ENCODE measurements at places on chromosomes 6 and 20.
A peak's percentile ranks its signal among the peaks of the same experiment; 100 is the strongest.

- DNase-seq, result no peak
These were observed 29.8 kb downstream of the SLC13A3 start for GRCh38 chr20:46621492-46621891.

- no peak for DNase-seq
These were observed 42.2 kb downstream of the SIRPA start for GRCh38 chr20:1937316-1937976.

DNA sequence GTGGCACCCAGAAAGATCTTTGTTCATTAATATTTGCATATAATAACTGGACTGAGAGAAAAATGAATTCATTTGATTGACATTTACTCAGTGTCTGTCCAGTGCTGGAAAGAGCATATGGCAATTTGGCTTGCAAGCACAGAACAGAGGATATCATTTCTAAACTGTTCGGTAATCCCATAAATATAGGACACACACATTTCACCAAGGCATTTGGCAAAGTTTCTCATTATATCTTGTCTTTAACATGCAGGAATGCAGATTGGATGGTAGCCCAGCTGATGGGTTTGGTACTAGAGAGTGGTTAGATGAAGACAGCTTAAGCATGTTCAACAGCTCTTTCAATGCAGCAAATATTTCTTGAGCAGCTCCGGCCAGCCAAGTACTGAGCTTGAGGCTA is 259.2 kb downstream of the PRKN start:
- no peak for DNase-seq

DNA sequence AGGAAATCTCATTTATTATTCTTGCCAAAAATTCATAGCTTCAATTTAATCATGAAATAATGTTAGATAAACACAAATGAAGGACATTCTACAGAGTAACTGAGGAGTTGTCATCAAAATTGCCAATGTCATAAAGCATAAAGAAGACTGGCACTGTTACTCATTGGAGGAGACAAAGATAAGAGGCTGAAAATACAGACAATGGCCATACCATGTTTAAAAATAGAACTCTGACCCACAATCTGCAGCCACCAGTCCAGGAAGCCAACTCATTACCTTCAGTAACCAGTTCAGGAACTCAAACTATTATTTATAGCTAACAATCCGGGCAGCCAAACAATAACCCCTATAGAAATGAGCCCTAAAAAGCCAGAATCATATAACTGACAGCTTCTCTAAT is 795.6 kb downstream of the TENT5A start:
- no peak for DNase-seq

- no peak for DNase-seq
These were observed 817 bp downstream of the ME1 start for GRCh38 chr6:83429857-83430610.

- peak; percentile 26 for DNase-seq
These were observed 172.1 kb upstream of the GGTLC1 start for GRCh38 chr20:24160563-24161281.

DNA sequence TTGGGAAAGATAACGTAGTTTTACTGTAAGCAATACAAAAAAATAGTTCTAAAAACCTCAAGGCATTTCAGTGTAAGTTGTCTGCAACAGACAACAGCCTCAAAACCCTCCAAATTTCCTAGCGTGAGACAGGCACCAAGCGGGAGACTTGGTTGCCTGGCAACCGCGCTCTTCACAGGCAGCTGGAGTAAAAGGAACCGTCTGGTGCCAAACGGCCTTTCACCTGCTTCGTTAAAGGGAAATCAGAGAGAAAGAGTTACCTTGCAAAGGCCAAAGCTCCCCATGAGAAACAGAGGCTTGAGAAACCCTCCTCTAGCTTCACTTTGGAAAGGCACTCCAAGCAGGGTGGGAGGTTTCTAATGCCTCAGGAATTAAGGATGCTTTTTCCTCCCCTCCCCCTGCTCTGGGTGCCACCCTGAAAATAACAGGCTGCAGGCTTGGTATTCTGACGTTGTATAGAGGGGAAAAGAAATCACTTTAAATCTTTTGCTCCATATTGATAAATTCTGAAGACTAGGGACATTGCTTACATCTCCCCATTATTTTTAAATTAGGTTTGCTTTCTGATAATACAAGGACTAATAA is 129.7 kb upstream of the UFL1 start:
- no peak for DNase-seq

DNA sequence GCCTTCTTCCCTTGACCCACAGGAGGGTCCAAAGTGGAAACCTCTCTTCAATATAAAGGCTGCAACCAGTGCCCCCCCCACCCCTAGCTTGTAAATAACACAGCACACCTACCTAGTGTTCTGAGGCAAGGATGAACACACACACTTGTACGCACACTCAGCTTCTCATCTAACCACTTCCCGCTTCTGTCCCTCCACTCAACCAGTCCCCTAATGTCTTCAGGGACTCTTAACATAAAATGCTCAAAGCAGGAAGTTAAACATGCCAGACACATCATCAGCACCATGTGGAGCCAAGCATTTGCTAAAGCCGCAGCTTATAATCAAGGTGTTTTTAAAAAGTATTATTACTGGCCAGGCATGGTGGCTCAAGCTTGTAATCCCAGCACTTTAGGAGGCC is 35.3 kb downstream of the FOXQ1 start:
- DNase-seq, result no peak

- DNase-seq, result no peak
These were observed 23.8 kb upstream of the POLR1H start for GRCh38 chr6:30037182-30037788.

DNA sequence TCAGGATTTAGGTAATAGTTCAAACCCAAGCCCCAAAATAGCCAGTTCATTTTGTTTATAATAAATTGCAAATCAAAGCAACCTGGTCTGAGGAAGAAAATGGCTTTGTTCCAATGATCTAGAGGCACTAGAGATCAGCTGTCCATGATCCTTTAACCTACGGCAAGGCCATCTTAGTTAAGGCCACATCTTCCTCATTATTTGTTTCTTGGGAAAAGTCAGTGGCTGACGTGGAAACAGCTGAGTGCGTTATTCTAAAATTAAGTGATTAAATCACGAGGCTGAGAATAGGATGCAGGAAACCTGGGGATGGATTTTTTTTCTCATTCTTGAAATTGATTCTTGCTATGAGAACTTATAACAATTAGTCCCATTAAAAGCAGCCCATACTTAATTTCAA is 10.1 kb upstream of the TENT5A start:
- no peak for DNase-seq

DNA sequence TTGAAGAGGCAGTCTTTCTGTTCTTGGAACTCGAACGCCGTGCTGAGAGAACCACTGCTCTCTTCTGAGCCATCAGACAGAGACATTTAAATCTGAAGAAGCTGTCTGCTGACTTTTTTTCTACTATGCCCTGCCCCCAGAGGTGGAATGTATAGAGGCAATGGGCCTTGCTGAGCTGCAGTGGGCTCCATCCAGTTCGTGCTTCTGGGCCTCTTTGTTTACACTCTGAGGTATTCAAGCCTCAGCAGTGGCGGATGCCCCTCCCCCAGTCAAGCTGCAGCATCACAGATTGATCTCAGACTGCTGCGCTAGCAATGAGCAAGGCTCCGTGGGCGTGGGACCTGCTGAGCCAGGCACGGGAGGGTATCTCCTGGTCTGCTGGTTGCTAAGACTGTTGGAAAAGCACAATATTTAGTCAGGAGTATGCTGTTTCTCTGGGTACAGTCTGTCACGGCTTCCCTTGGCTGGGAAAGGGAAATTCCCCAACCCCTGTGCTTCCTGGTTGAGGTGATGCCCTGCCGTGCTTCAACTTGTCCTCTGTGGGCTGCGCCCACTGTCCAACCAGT is 526.8 kb downstream of the CD109 start:
- no peak for DNase-seq

DNA sequence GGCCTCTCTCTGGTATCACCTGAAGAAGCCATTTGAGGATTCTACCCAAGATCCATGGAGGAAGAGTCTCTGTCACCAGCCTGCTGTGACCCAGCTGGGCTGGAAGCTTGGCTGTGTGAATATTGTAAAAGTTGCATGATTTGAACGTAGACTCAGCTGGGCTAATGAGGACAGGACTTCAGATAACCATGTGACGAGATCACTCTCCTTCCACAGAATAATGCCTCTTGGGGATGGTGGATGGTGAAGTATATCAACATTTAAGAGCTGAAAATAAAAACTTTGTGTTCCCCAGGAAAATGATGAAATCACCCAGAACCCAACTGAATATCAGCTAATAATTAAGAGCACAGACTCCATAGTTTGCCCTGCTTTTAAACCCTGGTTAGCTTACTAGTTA is 427.9 kb downstream of the CD83 start:
- DNase-seq, result no peak

DNA sequence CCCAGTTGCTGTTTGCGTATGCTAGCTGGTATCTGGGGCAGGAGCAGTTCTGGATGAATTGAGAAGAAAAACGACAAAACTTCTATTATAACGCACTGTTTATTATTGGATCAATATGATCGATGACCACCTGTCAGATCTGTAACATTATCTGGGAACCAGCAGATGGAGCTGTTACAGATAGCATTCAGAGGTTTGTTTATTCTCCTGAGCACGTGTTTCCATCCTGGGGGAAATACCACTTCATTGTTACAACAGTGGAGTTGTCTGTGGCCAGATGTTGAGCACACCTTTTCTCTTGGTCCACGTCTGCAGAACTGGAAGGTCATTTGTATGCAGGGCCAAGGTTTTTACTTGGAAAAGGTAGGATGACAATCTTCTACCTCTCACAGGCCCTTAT is 16.0 kb upstream of the NKX2-2 start:
- DNase-seq, result no peak

- DNase-seq, result no peak
These were observed 377.6 kb downstream of the ESR1 start for GRCh38 chr6:152184917-152185574.

GRCh38 chr6:122124908-122125307 is 274.5 kb upstream of the HSF2 start:
- DNase-seq, result no peak

- no peak for DNase-seq
These were observed 19.0 kb downstream of the CTCFL start for GRCh38 chr20:57505979-57506378.

- no peak for DNase-seq
These were observed 9.5 kb upstream of the PAQR8 start for GRCh38 chr6:52352239-52353018.

DNA sequence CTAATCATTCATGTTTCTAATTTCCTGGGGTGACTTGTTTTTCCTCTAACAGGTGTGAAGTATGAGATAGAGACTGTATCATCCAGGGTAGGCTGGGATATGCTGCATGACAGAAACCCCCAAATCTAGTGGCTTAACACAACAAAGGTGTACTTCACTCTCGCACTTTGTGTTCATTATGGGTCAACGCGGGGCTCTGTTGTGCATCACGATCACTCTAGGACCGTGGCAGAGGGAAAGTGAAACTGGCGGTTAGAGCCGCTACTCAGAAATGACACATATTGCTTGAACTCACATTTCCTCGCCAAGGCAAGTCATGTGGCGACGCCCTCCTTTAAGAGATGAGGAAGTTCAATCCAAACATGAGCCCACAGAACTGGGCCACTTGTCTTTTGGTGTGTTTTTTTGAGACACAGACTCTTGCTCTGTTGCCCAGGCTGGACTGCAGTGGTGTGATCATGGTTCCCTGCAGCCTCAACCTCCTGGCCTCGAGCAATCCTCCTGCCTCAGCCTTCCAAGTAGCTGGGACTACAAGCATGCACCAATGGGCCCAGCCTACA is 41.3 kb downstream of the PCNA start:
- no peak for DNase-seq

- DNase-seq, result no peak
These were observed 139.0 kb downstream of the MAP3K4 start for GRCh38 chr6:161130541-161130940.

- DNase-seq, result no peak
These were observed 180.1 kb downstream of the JARID2 start for GRCh38 chr6:15425947-15426346.

- no peak for DNase-seq
These were observed 241.0 kb downstream of the MYLK4 start for GRCh38 chr6:2509711-2510110.

- no peak for DNase-seq
These were observed 103.4 kb upstream of the FRMD1 start for GRCh38 chr6:168182366-168182765.

GRCh38 chr6:82264824-82265223 is 17.3 kb upstream of the IBTK start:
- no peak for DNase-seq

- no peak for DNase-seq
These were observed 194.1 kb upstream of the ARID1B start for GRCh38 chr6:156583083-156583482.

- no peak for DNase-seq
These were observed 44.9 kb downstream of the SNAI1 start for GRCh38 chr20:50027611-50028105.

DNA sequence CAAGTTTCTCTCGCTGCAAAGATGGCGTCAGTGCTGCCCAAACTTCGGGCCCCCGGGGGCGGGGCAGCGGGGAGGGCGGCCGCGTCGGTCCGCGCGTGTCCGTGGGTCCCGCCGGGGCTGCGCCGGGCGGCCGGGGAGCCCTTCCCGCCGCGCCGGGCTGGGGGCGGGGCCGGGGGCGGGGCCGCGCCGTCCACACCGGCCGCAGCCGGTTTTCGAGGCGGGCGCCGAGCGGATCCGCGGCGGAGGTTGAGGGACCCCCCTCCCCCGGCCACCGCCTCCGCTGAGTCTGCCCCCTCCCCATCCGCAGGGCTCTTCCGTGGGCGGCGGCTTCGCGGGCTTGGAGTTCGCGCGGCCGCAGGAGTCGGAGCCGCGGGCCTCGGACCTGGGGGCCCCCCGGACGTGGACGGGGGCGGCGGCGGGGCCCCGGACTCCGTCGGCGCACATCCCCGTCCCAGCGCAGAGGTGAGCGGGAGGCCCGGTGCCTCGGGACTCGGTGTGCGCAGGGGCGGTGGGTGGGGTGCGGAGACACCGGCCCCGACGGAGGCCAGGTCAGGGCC is 572 bp downstream of the SLC2A4RG start:
- DNase-seq, result no peak

- DNase-seq, result no peak
These were observed 40.9 kb downstream of the NKX2-4 start for GRCh38 chr20:21356386-21356785.

DNA sequence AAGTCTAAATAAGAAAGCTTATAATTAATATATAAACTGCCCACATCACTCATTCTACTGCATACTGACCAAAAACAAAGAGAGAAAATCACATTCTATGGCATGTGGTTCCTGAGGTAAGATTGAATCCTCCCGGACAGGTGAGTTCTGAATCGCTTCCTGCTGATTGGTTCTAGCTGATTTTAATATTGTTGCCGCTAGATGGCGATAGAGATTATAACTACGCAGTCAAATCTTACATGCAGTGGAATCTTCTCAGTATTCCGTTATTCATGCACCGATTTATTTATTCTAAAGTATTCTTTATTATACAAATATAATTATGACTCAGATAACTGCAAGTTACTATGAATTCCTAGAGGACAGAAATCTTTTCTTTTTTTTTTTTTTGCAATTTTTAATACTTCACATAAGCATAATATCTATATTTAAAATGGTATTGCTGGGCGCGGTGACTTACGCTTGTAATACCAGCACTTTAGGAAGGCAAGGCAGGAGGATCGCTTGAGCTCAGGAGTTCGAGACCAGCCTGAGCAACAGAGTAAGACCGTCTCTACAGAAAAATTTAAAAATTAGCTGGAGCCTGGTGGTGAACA is 24.2 kb upstream of the TMX4 start:
- peak; percentile 47 for DNase-seq

Data from NCI-H1694 (cell line).